ENCODE measurements at places on chromosomes 4 and X.

DNA sequence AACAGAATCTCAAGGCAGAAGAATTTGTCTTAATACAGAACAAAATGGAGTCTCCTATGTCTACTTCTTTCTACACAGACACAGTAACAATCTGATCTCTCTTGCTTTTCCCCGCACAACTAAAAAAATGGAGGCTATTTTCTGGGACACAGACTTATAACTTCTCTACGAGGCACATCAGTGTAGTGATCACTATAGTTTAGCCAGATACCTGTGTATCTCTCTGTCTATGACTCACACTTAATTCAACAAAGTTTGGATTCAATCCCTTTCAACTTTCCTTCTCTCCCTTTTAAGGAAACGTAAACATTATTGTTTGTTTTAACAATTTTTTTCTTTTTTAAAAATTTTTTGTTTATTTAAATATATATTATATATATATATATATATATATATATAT is 29.4 kb downstream of the APELA start:
- no peak for DNase-seq

DNA sequence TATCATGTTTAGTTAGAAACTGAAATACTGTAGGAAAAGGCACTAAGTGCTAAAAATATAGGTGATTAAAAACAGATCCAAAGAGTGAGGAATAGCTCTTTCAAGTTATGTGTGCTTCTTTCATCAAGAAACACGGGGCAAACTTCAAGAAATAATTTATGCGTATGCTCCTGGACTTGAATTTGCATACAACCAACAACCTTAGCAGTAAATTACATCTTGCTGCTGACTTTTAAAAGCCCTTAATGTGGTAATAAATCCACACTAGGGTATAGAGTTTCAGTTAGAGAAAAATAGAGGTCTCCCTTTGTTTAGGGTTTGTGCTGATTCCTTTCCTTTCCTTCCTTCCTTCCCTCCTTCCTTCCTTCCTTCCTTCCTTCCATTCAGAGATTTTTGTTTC is 94.5 kb upstream of the GC start:
- no peak for DNase-seq

DNA sequence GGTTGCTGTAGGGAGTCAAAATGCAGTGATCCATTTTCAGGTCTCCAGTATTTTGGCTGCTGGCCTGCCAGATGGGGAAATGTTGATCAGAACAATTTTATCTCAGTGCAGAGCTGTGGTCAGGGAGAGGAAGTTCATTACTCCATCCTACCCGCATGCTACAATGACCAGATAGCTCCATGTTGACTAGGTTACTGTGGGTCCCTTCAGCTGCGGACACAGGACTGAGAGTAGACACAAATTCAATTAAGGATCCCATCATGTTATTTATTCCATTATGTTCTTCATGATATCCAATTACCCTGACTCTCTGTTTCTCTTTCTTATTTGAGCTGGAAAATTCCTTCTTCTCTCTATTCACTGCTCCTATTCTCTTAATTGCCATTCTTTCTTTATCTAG is 16.3 kb downstream of the SYNPO2 start:
- no peak for DNase-seq

DNA sequence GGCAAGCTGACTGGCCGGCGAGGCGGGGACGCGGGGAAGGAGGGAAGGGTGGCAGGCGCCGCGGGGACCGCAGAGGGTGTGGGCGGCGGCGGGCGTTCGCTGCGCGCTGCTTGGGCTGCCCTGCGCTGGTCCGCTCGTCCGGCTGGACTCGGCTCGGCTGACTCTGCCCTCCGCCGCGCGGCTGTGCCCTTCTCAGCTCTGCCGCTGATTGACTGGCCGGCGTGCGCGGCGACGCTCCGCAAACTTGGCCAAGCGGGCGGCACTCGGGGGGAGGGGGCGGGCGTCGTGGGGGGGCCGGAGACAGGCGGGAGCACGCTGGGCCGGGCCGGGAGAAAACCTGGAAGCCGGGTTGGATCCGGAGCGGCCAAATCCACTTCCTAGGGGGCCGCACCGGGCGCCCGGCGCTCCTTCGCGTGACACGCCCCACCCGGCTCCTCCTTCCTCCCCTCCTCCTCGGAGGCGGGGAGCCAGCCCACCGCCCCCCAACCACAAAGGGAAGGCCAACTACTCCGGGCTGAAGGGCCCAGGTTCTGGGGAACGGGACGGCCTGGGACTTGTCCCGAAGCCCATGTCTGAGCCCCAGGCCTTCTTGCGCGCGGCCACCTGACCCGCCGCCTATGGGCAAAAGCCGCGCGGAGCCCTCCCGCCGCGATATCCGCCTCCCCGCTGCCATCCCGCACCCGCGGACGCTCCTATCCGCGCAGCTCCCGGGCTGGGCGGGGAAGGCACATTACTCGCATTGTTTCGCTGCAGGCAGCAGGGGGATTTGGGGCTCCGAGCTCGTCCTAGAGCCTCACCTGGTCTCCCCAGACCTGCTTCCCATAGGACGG is at the start of gene GPC4:
Gene GPC4 (minus strand): TSS at position 214 of the 830 bp plus-strand sequence. CDS start 524 bp downstream, outside the sequence.
- peak; percentile 56 for DNase-seq

GRCh38 chrX:56800801-56801200 is 71.8 kb downstream of the NBDY start:
- no peak for DNase-seq
